ENCODE measurements at places on chromosomes 4 and X.

- no peak for DNase-seq
Observed at GRCh38 chr4:95379633-95380032, 169.1 kb downstream of the UNC5C start.

GRCh38 chr4:55347610-55348228 is 1.7 kb downstream of the SRD5A3 start:
- no peak for DNase-seq

DNA sequence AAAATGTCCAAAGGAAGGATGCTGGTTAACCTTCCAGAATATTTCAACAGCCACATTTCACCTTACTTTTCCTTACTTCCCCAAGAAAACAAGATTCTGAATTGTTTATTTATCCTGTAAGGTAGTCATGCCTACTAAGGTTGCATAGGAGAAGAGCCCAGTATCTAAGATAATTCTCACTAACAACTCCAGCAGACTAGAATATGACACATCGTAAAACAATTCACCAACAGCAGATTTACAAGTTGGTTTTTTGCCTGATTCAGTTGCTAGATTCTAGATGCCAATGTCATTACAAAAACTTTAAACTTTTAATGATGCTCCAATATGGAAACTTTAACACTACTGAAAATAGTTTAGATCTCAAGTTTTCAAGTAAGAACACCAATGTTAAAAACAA is 176.4 kb downstream of the IL13RA2 start:
- DNase-seq: no peak

DNA sequence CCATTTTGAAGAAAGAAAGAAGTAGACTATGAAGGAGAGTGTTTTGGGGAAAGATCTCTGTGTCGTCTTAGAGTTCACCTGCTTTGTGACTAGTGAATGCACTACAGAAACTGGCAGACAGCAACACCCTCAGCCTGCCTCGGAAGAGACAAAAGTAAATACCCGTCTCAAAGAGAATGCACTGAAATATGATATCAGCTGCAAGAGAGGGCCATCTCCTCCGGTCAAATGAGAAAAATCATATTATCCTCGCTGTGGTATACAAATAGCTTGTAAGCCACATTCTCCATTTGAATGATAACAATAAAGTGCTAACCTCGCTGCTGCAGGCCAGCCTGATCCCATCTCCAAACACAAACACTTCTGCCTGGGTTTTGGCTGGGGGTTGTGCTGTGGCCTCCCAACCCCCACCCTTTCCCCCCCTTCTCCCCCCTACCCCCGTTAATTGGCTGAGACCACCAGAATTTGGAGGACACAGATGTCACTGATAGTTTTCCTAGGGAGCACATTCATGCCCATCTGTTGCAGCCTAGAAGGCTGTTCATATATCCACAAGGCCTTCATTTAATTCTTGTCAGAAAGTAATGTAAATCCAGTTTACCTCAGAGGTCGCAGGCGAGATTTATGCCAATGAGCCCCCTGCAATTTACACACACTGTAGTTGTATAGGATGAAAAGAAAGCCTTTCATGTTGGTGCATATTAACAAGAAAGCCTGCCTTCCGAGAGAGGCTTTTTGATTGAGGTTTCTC is 46.3 kb downstream of the ALPK1 start:
- no peak for DNase-seq

DNA sequence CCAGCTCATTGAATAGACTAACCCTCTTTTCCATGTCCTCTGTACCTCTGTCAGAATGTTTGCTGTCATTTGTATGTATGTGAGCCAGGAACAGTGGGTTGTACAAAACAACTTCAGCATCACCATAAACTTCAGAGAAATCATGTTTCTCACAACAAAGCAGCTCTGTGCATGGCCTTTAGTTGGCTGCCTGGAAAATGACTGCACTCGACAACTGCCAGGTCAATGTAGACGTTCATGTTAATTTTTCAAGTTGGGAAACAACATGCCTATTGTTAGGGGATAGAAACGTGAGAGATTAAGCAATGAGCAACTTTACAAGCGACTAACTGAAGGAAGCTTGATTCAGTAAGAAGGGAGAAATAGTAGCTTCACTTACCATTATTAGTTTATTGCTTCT is 17.9 kb upstream of the CXCL11 start:
- no peak for DNase-seq

- no peak for DNase-seq
Observed at GRCh38 chr4:118883861-118884260, 4.8 kb upstream of the SYNPO2 start.

- DNase-seq: peak; percentile 46
Observed at GRCh38 chr4:154622598-154622997, 10.1 kb upstream of the FGG start.
